NCI-H526 treated with DMSO at 0.1 percent for 48 hours (cell line): ENCODE measurements at places on chromosomes 1 and 21.

DNA sequence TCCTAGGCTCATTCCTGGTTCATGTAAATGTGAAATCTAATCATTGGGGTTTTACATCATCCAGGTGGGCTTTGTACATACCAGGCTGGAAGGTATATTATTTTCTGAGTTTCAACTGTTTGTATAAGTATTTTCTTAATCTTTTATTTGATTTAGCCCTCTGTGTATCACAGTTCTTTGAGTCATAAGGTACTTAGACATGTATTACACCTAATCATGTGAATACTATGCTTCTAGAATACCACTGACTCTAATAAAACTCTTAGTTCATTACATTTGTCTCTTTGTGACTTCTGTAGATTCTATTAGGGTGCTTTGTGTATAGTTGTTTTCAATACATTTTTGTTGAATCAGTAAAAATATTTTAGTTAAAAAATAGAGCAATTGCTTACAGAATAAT lies 92.8 kb downstream of the ZFYVE9 start:
- no peak for DNase-seq

GRCh38 chr21:38930066-38930465 lies 124.3 kb downstream of the ETS2 start:
- DNase-seq: no peak

DNA sequence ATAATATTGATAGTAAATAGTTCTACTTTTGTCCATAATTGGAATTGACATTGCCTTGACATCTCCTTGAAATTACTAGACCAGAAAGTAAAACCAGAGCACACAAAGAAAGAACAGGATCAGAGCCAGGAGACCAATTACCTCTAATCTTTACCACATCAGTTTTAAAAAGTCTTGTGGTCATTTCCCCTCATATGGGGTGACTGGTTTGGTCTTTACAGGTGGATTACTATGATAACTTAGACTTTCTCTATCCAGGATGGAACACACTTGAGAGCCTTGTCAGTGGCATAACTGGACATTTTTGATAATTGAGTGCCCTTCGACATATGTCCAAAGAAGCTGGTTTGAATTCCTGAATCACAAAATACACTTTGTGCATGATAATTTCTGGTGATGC lies 1148.1 kb upstream of the NCAM2 start:
- DNase-seq: no peak

- no peak for DNase-seq
These were observed 18.3 kb downstream of the INTS3 start for GRCh38 chr1:153746174-153746573.

GRCh38 chr1:216430744-216431143 lies 7.5 kb upstream of the USH2A start:
- DNase-seq: no peak

DNA sequence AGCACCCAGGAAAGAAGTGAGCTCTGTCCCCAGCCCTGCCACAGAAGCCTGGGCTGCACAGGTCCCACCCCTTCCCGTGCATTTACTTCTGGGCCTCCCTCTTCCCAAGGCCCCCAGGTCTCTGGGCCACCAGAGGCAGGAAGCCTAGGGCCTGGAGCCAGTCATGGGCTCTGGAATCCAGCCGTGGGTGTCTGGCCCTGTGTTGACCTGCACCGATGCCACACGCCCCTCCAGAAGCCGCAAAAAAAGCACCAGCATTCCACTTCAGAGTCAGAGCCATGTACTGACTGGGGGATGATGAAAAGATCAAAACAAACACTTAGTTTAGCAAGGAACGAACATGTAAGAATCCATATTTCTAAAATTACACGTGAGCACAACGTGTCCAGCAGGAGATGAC lies 141.7 kb downstream of the NPHP4 start:
- no peak for DNase-seq

DNA sequence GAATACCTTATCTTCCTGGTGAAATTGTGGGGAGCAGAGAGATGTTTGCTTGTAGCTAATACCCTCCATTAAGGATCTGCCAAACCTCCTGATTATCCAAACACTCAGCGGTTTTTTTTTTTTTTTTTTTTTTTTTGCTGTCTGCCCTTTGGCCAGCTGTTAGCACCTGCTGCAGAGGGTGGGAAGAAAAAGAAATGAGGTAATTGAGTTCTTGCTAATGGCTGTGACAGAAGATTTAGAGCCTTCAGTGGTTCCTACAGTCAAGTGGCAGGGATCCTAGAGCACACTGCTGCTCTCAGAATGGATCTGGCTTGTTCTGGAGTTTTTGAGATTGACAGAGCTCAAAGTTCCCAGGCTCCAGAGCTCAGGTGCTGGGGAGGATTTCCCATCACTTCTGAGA lies 342.5 kb downstream of the DISC1 start:
- DNase-seq: no peak

DNA sequence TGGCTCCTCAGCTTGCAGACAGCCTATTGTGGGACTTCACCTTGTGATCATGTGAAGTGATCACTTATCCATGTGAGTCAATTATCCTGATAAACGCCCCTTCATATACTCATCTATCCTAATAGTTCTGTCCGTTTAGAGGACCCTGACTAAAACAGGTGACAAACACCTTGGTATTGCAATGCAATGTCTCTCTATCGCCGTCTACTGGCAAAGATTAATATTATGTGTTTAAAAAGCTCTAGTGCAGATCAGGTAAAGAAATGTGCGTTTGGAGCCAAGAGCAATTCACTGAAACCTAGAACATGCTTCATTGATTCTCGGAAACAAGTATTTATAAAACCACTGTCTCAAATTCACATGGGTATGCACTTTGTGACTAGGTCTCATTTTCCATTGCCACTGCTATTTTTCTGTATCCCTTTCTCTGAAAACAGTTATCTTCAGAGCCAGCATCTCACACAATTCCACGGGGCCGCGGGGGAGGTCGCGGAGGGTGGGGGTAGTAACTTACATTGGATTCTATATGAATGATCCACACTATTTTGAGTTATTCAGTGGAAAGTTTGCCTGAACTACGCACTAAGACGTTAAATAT lies 554.6 kb upstream of the NCAM2 start:
- DNase-seq: no peak

DNA sequence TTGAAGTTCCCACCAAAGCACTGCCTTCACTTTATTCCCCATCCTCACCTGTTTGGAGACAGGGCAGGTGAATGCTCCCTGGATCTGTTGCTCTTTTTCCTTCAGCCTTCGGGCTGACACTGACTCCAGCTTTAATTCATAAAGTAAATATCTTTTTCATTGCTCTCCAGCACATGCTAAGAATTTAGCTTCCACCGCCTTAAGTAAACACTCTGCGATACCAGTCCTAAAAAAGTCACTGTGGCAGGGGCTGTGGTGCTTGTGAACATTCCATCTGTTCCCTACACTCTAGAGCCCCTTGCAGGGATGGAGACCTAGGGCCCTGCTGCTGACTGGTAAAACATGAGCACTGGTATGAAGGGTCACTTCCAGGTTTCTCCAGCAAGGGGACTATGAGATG lies 896 bp upstream of the PLA2G2A start:
- no peak for DNase-seq

DNA sequence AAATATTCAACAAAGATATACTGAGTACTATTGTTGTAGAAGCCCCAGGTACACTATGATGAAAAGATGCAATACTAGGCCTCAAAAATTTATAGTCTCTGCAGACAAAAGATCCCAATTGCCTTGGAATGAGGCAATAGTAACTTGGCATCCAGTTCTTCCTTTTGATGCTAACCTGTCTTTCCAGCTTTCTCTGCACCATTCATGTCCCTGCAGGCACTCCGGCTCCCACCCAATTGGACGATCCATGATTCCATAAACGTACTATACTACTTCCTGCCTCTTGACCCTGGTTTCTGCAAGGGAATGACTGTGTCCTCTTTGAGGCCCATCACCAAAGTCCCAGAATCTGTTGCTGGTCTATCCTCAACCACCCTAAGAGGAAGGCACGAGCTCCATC lies 8.0 kb upstream of the TAGLN2 start:
- no peak for DNase-seq

DNA sequence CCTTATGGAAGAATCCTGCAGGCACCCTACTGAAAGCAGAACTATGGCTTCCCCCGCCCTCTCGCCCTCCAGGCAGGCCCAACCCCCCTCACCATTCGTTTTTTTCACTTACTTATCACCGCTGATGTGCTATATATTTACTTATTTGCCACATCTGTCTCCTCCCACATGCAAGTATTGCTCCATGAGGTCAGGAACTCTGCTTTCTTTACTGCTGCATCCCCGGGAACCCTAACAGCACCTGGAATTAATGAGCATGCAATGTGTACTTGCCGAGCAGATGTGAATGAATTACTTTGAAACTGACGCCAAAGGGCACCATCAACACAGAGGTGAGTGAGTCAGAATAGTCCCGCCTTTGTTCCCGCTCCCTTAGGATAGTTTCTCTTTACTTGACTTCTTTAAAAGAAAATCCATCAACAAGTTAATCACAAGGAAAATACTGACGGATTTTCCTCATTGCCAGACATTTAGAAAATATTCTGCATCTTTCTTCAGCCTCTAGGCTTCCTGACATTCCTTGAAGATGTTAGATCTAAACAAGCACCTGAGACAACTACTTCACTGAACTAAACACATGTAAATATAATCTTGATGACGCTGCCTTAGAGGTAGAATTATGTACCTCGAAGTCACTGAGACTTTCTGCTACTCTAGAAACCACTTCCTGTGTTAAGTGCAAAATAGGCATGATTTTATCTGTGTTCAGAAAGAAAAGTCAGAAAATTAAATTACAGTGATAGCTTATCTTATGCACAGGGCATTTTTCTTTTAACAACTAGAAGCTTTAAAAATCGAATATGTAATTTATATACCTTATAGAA lies 17.5 kb upstream of the RAB4A start:
- peak; percentile 30 for DNase-seq

- DNase-seq: no peak
These were observed 564.3 kb downstream of the USP25 start for GRCh38 chr21:16294128-16294527.

GRCh38 chr1:54120018-54120697 lies 32.6 kb downstream of the CDCP2 start:
- no peak for DNase-seq

- DNase-seq: no peak
These were observed 390 bp upstream of the NGF start for GRCh38 chr1:115338457-115338820.

- no peak for DNase-seq
These were observed 15.5 kb downstream of the TRPM2 start for GRCh38 chr21:44368711-44369446.

DNA sequence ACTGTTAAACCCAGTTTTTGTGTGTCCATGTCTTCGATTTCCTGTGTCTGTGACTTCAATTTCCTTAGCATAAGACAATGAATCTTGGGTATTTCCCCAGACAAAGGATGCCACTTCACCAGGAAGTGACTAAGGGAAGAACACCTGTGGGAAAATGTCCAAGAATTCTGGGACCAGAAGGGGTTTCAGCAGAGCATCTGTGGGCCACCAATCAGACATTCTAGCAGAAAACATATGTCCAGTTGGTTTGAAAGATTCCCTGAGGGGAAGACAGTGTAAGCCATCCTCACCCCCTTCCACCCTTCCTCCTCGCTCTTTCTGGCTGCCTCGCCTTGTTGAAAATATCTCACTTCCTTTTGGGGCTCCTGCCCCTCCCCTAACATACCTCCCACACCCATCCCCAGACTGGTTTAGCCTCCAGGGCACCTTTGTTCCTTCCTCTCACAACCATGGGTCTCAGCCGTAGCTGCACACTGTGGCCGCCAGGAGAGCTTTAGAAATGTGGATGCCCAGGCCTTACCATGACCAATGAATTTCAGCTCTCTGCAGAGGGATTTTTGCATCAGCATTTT lies 25.5 kb upstream of the IFNAR1 start:
- DNase-seq: no peak

- no peak for DNase-seq
These were observed 28.2 kb upstream of the ATP1B1 start for GRCh38 chr1:169078163-169078883.

DNA sequence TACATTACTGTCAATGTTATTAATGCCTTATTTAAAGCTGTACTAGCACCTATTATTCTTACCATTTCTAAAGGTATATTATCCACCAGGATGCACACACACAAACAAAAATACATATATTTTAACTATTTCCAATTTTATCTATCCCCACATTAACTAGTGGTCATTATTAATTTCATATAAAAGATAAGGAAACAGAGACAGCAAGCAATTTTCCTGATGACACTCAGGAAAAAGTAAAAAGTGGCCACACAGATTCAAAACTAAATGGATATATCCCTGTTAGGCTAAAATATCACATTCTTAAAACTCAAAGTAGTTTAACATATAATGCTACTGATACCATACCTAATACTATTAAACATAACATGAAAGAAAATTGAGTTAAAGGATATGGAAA lies 534.1 kb downstream of the KCNT2 start:
- no peak for DNase-seq

DNA sequence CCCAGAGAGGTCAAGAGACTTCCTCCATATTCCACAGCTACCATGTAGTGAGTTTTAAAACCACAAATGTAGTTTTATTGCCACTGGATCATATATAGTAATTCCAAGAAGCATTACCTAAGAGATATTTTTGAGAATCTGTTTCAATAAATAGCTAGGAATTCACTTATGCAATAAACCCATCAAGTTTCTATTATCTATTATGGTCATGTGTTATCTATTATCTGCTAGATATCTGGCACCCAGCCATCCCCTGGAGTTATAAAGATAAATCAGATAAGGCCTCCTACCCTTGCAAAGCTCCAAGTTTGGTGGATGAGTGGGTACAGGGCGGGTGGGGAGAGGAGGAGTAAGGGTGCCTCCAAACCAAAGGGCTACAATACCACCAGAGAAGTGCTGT lies 10.3 kb upstream of the VWA5B1 start:
- no peak for DNase-seq

DNA sequence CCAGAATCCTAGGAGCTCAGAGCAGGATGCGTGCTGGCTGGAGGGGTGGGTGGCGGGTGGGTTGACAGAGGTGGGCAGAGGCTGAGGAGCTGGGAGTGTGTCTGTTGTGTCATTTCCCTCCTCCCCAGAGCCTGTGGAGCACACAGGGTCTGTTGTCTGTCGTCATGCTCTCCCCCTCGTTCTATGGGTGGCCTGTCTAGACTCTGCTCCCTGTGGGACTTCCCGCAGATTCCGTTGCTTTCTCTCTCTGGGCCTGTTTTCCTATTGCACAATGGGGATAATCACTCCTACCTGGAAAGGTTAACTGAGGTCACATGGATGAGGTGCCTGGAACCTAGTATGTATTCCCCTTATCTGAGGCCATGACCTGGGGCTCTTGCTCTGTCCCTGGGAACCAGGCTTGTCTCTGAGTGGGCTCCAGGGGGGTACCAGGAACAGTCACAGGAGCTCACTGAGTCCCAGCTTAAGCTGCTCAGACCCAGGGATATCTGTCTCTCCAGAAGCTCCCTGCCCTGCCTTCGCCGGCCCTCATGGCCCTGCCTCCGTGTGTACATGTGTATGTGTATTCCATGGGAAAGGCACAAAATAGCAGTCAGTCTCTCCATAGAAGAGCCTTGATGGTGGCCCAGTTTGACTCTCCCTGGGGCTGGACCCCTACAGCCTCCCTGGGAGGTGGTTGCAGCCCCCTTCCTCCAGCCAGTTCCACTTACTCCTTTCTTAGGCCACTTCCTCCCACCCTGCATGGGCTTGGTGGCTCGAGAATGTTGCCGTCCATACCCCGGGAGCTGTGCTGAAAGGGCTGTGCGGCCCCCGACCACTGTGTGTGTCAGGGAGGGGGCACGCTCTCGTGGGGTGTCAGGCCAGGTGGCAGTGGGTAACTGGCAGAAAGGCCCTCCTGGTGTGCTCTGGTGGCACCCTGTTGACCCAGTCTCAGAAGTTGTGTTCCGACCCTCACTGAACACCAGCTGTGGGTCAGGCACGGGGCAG lies 17.9 kb downstream of the PTPRF start:
- DNase-seq: no peak
